ENCODE measurements at places on chromosomes 4 and X. TPM values are rescaled to one million over a fixed set of nuclear protein-coding genes. Genes with fewer than 3 reads are reported as not detected.

The SHROOM4 gene
- 39.0 TPM for total RNA-seq

- DNase-seq = no peak
Observed at GRCh38 chr4:36757580-36758311, 476.3 kb downstream of the DTHD1 start.

DNA sequence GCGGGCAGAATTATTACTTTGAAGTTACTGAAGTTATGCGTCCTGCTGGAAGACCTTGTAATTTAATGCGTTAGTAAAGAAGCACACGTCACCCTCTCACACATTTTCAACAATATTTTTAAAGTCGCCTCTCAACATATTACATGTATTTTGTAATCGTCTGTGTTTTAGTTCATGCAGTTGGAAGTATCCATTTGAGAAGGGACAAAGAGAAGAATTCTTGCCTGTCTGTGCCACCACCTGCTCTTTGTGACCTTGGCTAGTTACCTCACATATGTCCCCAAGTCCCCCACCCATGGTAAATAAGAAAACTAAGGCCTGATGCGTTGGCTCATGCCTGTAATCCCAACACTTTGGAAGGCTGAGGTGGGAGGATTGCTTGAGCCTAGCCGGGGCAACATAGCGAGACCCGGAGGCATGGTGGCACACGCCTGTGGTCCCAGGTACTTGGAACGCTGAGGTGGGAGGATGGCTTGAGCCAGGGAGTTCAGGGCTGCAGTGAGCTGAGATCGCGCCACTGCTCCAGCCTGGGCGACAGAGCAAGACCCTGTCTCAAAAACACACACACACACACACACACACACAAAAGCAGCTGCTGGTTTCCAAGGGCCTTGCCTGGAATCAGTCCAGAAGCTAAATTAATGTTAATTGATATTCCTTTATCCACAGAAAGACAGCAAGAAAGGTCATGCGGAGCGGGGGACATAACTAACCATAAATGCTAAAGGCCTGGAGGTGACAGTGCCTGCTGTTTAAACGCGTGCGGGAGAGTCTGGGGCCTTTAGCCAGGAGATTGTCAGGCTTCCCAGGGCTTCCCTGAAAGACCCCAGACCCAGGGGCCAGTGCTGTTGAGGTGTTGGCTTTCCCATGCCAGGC lies 811 bp downstream of the TMEM187 start:
- no peak for DNase-seq

GRCh38 chrX:51931566-51932150 lies 38.2 kb downstream of the MAGED1 start:
- DNase-seq = no peak

The PDZD4 gene
- 0.68 TPM for total RNA-seq

GRCh38 chr4:14644580-14645282 lies 357.6 kb upstream of the CPEB2 start:
- no peak for DNase-seq

DNA sequence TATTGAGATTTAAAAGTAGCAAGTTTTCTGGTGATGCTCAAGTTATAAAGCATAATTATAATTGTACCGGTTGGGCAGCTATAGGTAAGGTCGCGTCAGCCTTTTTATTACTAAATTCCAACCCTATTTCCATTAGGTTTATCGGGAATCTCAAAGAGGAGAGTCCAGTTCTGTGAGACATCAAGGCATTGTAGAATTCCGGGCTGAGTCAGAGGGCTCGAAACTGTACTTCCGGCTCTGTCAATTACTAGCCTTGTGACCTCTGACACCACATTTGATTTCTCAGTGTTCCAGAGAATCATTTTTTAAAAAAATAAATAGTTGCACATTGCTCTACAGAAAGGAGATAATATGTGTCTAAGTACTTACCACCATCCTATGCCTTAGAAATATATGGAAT lies 4.3 kb downstream of the IL1RAPL1 start:
- DNase-seq = peak; percentile 47

GRCh38 chr4:175297965-175298565 lies 379.9 kb downstream of the ADAM29 start:
- no peak for DNase-seq

The SPIN4 gene
- 8.8 TPM for total RNA-seq

The RAI2 gene
- total RNA-seq = 2.2 TPM

The ASMT gene
- not detected for total RNA-seq

DNA sequence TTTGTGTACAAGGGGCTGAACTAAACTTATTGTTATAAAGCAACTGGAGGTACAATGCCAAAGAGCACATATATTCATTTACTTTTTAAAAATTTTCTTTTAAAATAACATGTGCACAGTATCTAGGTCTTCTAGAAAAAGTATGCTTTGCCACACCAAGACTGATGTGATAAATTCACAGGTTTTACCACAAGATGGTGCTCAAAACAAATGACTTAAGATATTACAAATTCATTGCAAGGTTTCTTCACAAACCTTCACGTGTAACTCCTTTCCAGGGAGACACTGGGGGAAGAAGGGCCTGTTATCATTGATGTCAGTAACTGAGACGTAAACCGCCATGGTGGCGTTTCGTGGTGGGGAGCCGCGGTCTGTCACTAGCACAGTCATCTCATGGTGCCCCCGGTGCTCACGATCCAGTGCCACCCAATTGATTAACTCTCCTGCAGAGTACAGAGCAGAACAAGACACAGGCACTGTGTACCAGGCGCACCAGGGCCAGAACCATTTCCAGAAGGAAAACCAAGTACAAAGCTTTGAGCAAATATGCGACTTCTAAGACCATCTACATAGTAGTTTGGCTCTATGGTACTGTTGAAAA lies 162.2 kb downstream of the DCHS2 start:
- no peak for DNase-seq

The GPAT3 gene
- total RNA-seq = 20.6 TPM

GRCh38 chr4:78567500-78568060 lies 16.0 kb downstream of the ANXA3 start:
- no peak for DNase-seq

The MAGEA12 gene
- not detected for total RNA-seq

The FOXP3 gene
- total RNA-seq = 0.17 TPM

DNA sequence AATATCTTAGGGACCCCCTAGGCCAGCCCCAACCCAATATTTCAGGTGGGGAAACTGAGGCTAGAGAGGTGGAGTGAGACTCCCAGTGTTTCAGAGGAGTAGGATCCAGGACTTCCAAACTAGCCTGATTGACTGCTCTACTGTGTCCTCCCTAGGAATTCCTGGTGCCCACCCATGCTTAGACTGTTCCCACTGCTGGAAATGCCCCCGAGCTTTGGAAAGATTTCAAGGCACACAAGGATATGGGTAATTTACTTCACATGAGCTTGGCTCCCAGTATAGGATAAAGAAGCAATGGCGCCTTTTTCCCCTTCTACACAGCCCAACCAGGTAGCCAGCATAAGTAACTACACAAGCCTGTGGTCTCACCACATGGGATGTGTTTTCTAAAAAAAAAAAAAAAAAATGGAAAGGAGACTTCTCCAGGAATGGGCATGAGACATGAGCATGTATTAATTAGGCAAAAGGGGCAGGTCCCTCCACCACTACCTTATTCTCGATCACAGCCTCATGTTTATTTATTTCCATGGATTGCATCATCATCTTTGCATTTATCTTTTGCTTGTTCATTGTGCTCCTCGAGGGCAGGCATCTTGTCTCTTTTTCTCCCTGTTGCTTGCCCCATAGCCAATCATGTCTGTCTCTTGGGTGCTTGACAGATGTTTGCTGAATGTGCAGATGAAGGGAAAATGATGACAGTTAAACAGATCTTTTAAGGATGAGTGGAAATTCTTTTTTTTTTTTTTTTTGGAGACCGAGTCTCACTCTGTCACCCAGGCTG lies 66.7 kb downstream of the DRD5 start:
- DNase-seq = no peak

- peak; percentile 74 for DNase-seq
Observed at GRCh38 chr4:56434599-56435139, 746 bp downstream of the PPAT start.

GRCh38 chr4:140330311-140330900 lies 43.0 kb upstream of the SCOC start:
- peak; percentile 67 for DNase-seq

DNA sequence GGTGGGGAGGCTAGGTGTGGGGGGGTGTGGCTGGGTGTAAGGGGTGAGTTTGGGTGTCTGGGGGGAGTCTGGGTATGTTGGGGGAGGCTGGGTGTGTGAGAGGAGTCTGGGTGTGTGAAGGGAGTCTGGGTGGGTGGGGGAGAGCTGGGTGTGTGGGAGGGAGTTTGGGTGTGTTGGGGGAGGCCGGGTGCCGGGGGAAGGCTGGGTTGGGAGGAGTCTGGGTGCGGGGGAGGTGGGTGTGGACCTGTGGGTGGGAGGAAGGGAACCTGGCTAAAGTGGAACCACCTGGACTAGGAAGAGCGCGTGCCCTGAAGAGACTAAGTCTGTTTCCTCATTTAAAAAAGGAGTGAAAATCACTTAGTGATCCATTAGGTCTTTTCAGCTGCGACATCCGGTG lies 18.3 kb downstream of the SPON2 start:
- no peak for DNase-seq

GRCh38 chrX:50798783-50799182 lies 15.2 kb downstream of the SHROOM4 start:
- no peak for DNase-seq

DNA sequence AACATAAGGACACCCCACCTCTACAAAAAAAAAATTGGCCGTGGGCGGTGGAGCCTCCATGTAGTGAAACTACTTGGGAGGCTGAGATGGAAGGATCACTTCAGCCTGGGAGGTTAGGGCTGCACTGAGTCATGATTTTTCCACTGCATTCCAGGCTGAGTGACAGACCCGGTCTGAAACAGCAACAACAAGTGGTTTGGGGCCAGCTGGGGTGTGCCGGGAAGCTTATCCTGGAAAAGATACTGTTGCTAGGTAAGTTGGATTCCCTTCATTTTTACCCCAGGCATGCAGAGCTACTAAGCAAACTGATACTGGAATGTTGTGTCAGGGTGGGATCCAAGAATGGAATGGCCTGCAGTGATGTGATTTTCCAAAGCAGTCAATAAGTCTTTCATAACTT lies 57.0 kb downstream of the XAGE2 start:
- DNase-seq = no peak

GRCh38 chrX:6810776-6811175 lies 275.9 kb upstream of the VCX3A start:
- no peak for DNase-seq

DNA sequence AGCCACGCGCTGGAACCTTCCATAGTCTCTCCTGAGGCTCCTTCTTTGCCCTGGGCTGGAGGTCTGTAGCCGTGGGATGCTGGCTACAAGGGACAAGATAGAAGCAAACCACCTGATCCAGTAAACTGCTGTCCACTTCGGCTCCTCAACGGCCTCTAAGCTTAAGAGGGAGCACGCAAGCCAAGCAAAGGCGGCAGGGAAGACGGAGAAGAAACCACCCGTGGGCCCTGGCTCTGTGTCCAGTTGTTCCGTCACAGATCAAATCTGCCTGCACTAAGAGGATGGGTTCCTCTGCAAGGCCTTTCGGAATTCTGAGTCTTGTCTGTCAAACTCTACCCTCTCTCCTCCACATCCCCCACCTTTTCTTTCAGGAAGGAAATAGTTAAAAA lies 401 bp upstream of the EDNRA start:
- DNase-seq = no peak

DNA sequence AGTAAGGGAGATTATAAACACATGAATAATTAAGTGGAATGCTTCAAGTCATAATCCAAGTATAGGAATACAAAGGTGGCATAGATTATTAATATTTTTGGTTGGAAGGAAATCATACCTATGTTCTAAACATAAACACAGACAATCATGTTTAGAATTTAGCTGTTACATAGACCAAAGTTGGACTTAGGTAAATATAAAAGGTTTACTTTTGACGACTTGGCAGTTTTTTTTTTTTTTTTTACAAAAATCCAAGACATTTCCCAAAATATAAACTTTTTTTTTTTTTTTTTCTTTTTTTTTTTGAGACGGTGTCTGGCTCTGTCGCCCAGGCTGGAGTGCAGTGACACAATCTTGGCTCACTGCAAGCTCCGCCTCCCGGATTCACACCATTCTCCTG lies 3.5 kb upstream of the N4BP2 start:
- DNase-seq = no peak

- DNase-seq = no peak
Observed at GRCh38 chr4:130422261-130422660, 1326.3 kb downstream of the C4orf33 start.

DNA sequence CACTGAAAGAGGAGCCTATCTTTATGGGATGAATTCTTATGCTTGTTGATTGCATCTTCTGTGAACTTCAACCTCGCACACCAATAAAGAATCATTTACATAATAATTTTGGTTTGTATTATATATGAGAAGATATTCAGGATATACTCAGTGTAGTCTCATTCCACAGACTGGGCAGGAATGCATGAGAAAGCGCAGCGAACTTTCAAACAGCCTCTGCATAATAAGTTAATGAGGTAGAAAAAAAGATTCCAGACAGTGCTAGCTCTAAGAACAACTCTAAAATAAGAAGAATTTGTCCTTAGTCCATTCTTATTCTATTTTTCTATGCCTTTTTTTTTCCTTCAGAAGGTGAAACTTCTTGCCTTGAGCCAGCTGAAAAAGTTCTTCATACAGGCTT lies 224.3 kb upstream of the CTSO start:
- DNase-seq = no peak

DNA sequence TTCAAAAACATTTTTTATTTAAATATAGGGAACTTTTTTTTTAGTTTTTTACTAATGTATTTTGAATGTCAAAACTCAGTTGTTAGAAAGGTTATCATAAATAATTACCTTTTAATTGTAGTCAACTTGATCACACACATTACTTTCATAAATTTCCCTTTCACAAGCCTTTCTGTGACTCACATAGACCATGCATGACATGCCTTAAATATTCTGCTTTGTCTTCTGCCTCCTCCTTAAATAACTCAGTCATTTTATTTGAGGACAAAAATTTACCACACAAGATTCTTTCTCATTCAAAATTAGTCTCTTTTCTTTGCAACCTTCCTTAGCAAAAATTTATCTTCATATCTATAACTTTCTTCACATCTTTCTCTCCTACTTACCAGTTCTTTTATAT lies 219.9 kb downstream of the EVC2 start:
- DNase-seq = no peak

DNA sequence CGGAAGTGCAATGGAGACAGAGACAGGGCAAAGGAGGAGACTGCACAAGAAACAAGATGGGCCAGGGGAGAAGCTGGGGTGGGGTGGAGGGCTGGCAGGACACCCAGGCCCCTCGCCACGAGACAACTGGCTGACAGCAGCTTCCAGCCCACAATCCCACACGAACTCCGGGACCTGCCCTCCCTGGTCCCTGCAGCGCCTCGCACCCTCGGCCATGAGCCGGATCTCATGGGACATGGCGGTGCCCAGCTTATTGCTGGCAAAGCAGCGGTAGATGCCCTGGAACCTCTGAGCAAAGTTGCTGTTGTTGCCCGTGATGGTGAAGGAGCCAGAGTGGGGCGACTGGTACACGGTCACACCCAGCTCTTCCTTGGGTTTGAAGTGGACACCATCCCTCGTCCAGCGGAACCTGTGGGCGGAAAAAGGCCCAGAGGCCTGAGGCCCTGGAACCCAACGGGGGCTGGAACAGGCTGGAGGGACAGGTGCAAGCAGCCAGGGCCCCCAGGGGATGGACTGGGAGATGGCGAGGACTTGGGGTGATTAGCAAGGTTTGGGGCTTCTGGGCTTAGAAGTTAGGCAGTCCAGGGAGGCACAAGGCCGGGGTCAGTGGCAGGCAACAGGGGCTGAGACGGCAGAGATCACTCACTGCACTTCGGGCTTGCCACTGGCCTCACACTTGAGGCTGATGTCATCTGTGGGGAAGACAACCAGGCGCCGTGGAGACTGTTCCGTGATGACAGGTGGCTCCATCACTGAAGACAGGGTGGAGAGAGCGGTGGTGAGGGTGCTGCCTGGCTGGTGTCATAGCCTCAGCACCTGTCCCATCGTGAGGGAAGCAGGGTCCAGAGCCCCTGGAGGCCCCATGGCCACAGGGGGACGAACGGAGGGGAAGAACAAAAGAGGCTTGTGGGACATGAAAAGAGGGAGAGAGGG lies 13.8 kb downstream of the L1CAM start:
- DNase-seq = no peak

The VEGFC gene
- total RNA-seq = 10.8 TPM

All from dermis blood vessel endothelial cell (primary cell).